ENCODE measurements at places on chromosomes 11 and 22. TPM values are rescaled to one million over a fixed set of nuclear protein-coding genes. Genes with fewer than 3 reads are reported as not detected.

The SF3A1 gene
- total RNA-seq: 260 TPM

The OR52E8 gene
- not detected for total RNA-seq

The SCO2 gene
- total RNA-seq: 9.5 TPM

The SMIM38 gene
- total RNA-seq: 0.64 TPM

The TYMP gene
- 173 TPM for total RNA-seq

The MISFA gene
- total RNA-seq: 5.3 TPM

The OR8D4 gene
- not detected for total RNA-seq

The CYB561A3 gene
- 40.0 TPM for total RNA-seq

The DLG2 gene
- 0.88 TPM for total RNA-seq

The GAL3ST1 gene
- not detected for total RNA-seq

The APOL6 gene
- 105 TPM for total RNA-seq

The LRRC32 gene
- total RNA-seq: 4.7 TPM

The YPEL4 gene
- total RNA-seq: 0.78 TPM

The CDC42EP2 gene
- total RNA-seq: 1.6 TPM

The PRR5L gene
- total RNA-seq: 57.7 TPM

The CFAP300 gene
- total RNA-seq: not detected

Measured in T-helper 1 cell treated with Interleukin-12 subunit alpha and Interleukin-12 subunit beta and Interleukin-4 antibody, amounts not matched to agents 30 ng/mL and 1 ng/mL, for 36 hours (primary cell).